ENCODE measurements at places on chromosomes 5 and 9.

DNA sequence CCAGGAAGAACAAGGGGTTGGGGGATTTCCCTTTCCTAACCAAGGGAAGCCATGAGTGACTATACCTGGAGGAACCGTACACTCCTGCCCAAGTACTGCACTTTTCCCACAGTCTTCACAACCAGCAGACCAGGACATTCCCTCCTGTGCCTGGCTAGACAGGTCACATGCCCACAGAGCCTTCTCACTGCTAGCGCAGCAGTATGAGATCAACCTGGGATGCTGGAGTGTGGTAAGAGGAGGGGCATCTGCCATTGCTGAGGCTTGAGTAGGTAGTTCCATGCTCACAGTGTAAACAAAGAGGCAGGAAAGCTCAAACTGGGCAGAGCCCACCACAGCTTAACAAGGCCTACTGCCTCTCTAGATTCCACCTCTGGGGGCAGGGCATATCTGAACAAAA is 35.9 kb downstream of the SAXO1 start:
- DNase-seq = no peak

DNA sequence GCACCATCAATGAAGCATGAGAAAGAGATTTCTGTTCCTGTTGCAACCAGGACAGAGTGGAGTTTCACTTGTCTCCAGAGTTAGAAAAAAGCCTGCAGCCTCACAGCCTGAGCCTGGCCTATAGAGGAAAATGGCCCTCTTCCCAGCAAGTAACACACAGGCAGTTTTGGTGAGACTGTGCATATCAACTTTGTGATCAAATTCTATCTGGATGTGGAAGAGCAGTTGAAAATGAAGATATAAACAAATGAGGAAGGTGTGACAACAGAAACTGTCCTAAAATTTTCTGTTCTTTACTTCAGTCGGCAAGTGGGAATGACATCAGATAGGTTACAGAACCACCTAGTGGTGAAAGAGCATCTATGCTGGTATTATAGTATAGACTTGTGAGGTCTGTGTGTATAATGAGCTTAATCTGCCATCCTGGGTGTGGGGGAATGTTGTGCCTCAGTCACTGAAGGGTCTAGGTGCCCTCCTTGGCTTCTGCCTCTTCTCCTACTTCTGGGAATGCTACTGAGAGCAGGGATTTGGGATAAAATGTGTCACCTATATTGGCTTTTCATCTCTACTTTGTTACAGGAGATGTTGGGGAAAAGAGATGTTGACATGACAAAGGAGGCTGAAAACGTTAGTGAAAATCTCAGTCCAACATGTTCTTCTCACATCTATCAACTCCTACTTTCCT is 28.2 kb downstream of the YIPF5 start:
- DNase-seq = no peak

- DNase-seq = no peak
Measured at GRCh38 chr5:27568811-27569210, 530.4 kb upstream of the CDH9 start.

- no peak for DNase-seq
Measured at GRCh38 chr9:137809040-137809576, 68.5 kb upstream of the CACNA1B start.

DNA sequence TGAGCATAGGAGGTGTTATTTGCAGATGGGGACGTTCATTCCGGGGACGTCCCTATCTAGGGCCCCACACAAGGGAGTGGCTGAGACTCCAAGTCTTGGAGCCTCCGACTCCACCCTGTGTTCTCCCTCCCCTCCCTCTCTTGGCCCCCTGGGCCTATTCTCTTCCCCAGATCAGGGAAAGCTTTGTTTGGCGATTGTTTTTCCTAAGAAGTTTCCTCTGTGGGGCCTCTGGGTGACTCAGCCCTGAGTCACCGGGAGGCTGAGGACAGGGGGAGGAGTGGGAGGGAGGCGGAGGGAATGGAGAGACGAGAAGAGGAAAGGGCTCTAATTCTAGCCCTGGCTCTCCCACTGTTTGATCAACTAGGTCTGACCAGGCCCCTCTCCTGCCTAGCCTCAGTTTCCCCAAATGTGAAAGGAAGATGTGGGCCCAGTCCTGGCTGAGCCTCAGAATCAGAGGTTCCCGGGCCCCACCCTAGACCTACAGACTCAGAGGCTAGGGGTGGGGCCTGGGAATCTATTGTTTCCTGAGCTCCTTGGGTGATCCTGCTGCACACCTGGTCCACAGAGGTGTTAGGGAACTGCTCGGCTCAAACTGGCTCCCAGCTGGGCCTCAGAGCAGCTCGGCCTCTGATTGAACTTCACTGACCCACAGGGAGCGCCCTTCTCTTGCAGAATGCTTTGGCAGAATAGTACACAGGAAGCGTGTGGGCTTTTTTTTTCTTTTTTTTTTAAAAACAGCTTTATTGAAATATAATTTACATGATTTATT is 19.2 kb downstream of the GSN start:
- no peak for DNase-seq
